Activated CD8-positive, alpha-beta memory T cell treated with anti-CD3 and anti-CD28 coated beads for 1 hour (primary cell): ENCODE measurements at places on chromosomes 3 and 15.

DNA sequence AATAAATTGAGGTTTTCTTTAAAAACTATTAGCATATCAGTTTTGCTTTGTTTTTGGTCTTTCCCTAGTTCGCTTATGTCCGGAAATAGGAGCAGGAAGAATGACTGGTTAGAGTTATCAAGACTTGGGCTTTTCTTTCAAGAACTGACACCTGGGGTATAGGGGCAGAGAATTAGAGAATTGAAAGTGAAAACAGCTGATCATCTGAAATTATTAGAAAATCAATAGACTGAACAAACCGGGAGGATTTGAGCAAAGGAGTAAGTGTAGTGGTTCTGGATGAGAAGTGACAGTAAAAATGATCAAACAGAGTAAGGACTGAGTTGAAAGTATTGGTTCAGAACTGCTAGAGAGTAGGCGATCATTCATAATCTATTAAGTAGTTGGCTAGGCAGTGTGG lies 6.0 kb downstream of the MINDY2 start:
- DNase-seq = no peak

GRCh38 chr15:64102497-64102896 lies 6.7 kb downstream of the SNX1 start:
- DNase-seq = no peak

GRCh38 chr3:45261333-45262110 lies 35.4 kb upstream of the TMEM158 start:
- DNase-seq = no peak

- DNase-seq = no peak
Observed at GRCh38 chr3:187061748-187062147, 77.5 kb downstream of the RPL39L start.

GRCh38 chr3:108475220-108475782 lies 35.1 kb downstream of the MYH15 start:
- DNase-seq = no peak

DNA sequence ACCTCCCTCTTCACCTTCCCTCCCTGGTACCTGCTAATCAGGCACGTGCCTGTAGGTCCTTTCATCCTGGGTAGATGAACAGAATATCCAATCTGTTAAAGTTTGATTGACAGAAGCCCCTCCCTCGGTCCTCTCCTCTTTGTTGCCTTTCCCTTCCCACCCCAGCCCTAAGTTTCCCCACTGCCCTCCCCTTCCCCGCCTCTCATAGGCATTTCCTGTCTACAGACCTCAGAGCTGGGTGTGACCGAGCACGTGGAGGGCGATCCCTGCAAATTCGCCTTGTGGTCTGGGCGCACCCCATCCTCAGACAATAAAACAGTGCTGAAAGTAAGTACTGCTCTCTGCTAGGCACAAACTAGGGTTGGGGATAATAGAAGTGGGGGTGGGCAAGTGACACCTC lies 239.2 kb upstream of the UMPS start:
- no peak for DNase-seq

- DNase-seq = no peak
Observed at GRCh38 chr15:89799011-89799911, 15.4 kb downstream of the ANPEP start.

- DNase-seq = no peak
Observed at GRCh38 chr15:40345225-40345866, 4.6 kb upstream of the CCDC9B start.

- no peak for DNase-seq
Observed at GRCh38 chr3:112395181-112395895, 62.4 kb downstream of the CD200 start.

DNA sequence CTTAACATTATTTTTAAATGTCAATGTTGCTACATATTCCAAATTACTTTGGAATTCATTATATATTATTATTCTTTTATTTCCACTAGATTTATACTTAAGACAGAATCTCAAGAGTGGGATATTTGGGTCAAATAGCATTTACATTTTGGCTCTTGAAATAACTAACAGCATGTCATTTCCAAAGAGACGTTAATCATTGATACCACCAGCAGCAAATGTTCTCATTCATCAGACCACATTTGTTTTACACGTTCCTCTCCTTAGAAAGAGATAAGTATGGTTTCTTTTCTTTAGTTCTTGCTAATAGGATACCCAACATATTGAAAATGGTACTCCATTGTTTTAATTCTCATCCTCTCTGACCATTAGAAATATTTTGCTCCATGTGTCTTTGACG lies 229.8 kb downstream of the LPP start:
- DNase-seq = no peak

DNA sequence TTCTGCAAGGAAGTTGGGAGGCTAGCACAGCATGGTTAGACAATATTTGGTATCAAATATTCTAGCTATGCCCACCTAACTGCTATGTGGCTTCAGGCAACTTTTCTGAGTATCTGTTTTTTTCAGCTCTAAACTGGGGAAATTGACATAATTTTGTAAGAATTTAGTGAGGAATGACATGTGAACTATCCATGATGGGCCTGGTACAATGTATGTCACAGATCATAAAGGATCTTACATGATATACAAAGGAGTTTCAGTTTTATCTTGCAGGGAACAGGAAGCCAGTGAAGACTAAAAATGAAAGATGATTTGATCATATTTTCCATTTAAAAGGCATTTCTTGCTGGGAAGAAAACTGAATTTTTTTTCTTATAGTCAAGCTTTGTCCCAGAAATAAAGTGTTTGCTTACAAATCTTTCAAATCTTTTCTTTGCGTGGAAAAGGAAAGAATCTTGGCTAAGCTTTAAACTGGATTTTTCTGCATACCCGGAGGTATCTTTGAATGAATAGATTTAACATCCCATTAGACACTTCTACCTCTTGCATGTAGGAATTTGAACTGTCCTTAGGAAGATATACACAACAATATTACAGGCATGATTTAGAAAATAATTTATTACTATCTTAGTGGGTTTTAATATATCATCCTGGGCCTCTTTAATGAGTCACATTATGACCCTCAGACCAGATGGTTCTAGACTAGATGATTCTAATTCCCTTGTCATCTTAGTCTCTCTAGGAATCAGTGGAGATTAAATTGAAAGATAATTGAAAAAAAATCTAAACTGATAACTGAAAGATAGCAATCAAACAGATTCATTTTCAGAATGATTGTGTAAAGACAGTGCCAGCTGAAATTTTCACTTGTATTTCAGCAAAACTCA lies 436.0 kb upstream of the THBS1 start:
- DNase-seq = no peak

DNA sequence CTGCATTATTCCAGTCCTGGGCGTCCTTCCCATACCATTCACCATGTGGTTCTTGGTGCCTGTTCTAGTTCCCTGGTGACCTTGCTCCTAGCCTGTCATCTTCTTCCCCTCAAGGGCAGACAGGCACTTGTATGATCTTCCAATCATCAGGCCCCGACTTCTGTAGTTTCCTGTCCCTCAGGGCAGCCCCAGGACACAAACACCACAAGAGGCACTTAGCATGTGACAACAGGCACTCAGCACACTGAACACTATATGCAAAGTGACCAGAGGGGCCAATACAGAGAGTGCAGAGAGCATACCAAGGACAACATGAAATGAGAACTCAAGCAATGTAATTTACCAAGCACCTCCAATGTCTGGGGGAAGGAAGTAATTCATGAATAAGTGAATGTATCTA lies 17.9 kb downstream of the TMEM40 start:
- no peak for DNase-seq

DNA sequence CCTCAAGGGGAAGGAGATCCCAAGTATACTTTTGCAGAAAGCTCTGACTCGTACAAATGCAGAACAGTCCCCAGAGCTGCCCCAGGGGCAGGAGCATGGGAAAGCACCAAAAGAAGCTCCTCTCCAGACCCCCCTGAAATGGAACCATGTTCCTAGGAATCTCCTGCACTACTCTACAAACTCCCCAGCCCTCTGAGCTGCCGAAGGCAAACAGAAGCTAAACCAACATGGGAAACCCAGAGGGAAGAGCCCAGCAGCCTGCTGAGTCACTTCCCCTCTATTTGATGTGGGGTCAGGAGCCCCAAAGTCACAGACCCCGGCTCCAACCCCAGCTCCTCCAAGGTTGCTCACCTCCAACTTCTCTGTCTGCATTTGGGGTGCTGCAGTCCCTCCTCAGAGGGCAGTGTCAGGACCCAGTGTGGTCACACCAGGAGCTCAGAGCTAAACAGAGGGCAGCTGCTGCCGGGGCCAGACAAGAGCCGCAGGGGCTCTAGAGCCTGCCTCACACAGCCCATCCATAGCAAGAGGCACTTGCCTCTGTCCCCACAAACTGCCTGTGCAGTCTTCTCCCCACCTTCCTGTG lies 3.8 kb upstream of the PLXNA1 start:
- DNase-seq = no peak

DNA sequence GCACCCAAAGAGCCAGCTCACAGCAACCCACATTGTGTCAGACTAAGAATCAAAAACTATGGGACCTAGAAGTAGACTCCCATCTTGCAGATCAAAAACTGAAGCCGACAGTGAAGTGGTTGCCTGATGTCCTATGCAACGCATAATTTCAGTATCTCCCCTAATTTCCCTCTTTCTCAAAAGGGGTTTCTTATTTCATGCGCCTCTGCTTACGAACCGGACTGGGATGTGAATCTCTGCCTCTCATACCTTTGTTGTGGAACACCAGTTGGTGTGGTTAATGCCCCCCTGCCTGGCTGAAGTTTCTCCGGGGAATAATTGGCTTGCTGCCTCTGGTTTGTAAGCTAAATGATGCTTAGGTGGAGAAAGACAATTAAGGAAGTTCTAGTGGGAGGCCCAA lies 514 bp upstream of the FAM174B start:
- no peak for DNase-seq

DNA sequence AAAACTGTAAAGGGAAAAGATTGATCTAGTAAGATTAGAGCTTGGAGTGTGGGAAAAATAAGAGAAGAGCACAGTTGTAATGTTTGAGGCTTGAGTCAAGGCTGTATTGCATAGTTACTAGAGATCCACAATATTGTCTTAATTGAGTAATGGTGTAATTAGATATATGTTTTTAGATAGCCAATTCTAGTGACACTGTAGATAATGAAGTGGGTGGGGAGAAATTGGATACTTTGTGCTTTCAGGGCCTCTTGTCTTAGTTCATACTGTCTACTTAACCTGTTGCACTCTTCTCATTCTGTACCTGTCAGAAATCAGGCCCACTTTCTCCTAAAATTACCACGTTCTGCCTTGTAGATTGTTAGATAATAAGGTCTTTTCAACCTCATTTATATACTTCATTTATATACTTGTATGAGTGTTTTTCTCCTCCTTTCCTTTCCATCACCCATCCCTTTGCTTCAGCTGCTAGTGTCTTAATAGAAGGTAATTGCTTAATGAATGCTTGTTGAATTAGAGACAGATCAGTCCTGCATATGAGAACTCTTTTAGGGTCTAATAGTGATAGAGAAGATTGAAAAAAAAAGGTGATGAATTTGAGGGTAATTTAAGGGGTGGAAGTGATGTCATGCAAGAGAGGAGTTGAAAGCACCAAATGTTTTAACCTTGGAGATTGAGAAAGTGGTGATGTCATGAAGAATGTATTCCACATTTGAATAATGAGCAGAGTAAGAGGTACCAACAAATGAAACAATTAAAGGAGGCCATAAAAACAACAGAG lies 32.0 kb downstream of the PIK3CA start:
- no peak for DNase-seq
